ENCODE measurements at places on chromosomes 13 and 19.

- H3K27me3 ChIP-seq: no peaks in the 10 kb centered on the region
- no peaks in the 10 kb centered on the region for H3K4me1 ChIP-seq
- no peak for DNase-seq
- no peaks in the 10 kb centered on the region for H3K36me3 ChIP-seq
- no peak overlapping the region for H3K4me3 ChIP-seq
These were observed 1136.0 kb downstream of the PCDH17 start for GRCh38 chr13:58767566-58767965.

GRCh38 chr19:42069619-42070351, at the start of gene GRIK5:
Gene GRIK5 (minus strand): TSS chr19:42070206. CDS start chr19:42065770, 4,436 bp downstream.
- H3K36me3 ChIP-seq: no peaks in the 10 kb centered on the region
- H3K27ac ChIP-seq: no peak within 1 kb of the TSS
- H3K4me1 ChIP-seq: peaks cover 3% of the 10 kb centered on the region
- H3K4me3 ChIP-seq: no peak within 1 kb of the TSS
- peaks cover 16% of the 10 kb centered on the region for H3K27me3 ChIP-seq

DNA sequence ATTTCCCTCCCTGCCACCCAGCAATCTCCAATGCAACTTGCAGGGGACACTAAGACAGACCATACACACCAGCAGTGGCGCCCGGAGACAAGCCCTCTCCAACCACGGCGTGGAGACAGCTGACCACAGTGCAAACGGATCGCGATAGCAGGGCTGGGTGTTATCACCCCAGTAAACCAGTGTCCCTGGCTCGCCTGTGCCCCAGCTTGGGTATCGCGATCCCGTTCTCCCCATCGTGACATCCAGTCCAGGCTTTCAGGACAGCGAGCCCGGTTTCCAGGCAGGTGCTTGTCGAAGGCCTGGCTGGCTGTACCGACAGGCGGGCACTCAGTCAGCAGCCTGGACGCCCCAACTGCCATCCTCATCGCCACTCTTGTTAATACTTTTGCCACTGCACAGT, 20.7 kb upstream of the NANOS2 start:
- H3K4me1 ChIP-seq: no peaks in the 10 kb centered on the region
- H3K27me3 ChIP-seq: peaks cover 13% of the 10 kb centered on the region
- H3K27ac ChIP-seq: no peak overlapping the region
- DNase-seq: no peak

DNA sequence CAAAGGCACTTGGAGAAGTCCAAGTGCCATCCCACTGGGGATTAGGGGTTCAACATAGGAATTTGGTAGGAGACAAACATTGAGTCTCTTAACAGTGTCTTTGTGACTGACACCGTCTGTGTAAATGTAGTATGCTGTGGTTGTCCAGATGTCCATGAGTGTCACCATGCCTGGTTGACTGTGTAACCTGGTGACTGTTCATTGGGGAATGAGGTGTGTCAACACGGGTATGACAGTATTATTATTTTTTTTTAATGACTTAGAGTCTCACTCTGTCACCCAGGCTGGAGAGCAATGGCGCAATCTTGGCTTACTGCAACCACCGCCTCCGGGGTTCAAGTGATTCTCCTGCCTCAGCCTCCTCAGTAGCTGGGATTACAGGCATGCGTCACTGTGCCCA, 16.2 kb downstream of the PKN1 start:
- DNase-seq: no peak
- no peak overlapping the region for H3K4me3 ChIP-seq
- H3K4me1 ChIP-seq: no peaks in the 10 kb centered on the region
- H3K36me3 ChIP-seq: peaks cover 68% of the 10 kb centered on the region
- H3K27me3 ChIP-seq: no peaks in the 10 kb centered on the region

GRCh38 chr19:5893907-5894703, 9.5 kb downstream of the NDUFA11 start:
- no peaks in the 10 kb centered on the region for H3K27me3 ChIP-seq
- H3K27ac ChIP-seq: no peak overlapping the region
- H3K36me3 ChIP-seq: no peaks in the 10 kb centered on the region
- no peak for DNase-seq
